ENCODE measurements at places on chromosomes 1 and 21.

DNA sequence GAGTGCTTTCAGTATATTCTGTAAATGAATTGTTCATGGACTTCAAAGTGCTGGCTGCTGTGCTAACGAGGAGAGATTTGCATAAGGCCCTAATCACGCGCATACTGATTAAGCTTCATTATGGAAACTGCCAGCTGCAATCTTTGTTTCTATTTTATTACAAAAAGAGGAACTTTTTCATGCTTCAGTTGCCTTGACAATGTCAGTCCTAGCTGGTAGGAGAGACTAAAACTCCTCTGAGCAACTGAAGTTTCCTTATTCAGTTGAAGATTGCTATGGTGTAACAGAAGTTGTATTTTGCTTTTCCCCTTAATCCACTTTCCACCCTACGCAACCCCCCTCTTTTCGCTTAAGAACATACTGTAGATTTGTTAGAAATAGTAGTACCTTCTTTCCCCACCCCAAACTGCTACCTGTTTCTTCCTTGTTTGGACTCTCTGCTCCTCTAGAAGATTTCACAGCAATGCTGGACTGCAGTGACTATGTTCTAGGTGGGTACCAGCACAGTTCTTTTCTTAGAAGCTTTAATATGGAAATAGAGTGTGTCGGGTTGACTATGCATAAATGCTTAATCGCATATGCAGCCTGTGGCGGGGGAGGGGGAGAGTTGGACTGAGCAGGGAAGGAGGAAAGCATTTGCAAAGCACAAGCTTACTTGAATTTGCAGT, 108.3 kb downstream of the POU2F1 start:
- DNase-seq: no peak

DNA sequence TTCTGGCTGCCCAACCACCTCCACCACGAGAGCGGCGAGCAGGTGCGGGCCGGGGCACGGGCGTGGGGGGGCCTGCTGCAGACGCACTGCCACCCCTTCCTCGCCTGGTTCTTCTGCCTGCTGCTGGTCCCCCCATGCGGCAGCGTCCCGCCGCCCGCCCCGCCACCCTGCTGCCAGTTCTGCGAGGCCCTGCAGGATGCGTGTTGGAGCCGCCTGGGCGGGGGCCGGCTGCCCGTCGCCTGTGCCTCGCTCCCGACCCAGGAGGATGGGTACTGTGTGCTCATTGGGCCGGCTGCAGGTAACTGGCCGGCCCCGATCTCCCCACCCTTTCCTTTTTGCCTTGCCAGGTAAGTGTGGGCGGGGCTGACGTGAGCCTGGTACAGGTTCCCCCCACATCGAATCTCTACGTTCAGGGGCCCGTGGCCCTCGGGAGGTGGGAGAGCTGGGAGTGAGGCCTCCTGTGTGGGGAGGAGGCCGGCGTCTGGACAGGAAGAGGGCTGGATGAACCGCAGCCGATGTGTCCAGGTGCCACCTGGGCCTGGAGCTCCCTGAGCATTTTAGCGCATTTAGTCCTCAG, 51.7 kb downstream of the COL18A1 start:
- no peak for DNase-seq

- DNase-seq: peak; percentile 35
Observed at GRCh38 chr1:100440075-100440809, 87.9 kb downstream of the CDC14A start.

GRCh38 chr1:212254853-212255363, 30.3 kb upstream of the PPP2R5A start:
- DNase-seq: peak; percentile 9

DNA sequence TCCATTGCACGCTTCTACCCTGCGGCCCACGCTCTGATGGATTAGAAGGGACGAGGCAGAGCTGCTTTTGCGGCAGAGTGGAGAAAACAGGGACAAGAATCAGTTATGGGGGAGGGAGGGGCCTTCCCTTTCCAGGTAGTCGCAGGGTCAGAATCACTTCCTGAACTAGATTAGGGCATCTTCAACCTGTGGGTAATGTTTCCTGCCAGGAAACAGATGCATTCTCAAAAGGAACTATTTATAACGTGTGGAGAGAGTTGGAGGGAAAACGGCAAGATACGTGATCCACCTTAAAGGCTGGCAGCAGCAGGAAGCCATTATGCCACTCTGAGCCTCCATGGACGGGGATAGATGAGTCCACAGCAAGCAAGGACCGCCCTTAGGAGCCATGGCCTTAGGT, 59.9 kb upstream of the CNTN2 start:
- DNase-seq: no peak

GRCh38 chr1:164578479-164579200, 19.7 kb downstream of the PBX1 start:
- DNase-seq: no peak

- DNase-seq: no peak
Observed at GRCh38 chr1:33327587-33328325, 6.9 kb upstream of the A3GALT2 start.

- peak; percentile 14 for DNase-seq
Observed at GRCh38 chr1:248686815-248687214, 15.8 kb downstream of the OR14I1 start.

GRCh38 chr21:43767984-43768867, 7.9 kb downstream of the CSTB start:
- no peak for DNase-seq

- no peak for DNase-seq
Observed at GRCh38 chr1:217388522-217389065, 242.3 kb downstream of the GPATCH2 start.

- DNase-seq: no peak
Observed at GRCh38 chr1:196063952-196064351, 544.3 kb downstream of the KCNT2 start.

DNA sequence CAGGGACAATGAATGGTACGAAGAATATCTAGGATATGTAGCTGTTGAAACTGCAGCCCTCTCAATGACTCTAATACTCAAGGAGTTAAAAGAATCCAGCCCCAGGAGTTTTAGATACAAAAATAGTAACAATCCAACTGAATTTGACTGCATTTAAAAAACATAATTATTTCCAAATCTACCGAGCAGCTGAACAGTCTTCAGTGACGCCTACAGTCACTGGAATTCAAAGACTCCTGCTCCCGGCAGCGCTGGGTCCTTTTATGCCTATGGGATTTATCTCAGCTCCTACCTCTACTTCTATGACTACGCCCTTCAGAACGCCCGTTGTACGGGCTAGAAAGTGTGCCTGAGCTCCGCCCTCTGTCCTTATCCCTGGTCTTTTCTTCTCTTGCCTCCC, 55.7 kb downstream of the WARS2 start:
- DNase-seq: no peak

DNA sequence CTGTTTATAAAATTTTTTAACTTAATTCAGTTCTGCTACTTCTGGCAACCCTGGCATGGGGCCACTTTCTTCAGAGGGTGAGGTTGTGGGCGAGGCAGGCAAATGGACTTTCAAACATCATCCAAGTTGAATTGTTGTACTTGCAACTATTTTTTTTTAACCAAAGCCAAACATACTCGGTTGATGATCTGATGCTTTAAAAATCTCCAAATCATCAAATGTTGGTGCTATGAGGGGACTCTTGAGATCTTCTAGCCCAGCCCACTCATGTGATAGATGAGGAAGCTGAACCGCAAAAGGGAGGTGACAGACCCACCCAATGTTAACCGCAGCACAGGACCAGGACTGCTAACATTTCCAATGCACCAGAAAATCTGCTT, 6.7 kb downstream of the SLC1A7 start:
- no peak for DNase-seq

- no peak for DNase-seq
Observed at GRCh38 chr1:92848201-92848600, 16.4 kb downstream of the RPL5 start.
